WERI-Rb-1 (cell line): ENCODE measurements at places on chromosomes 3 and 15.
A peak's percentile ranks its signal among the peaks of the same experiment; 100 is the strongest.

DNA sequence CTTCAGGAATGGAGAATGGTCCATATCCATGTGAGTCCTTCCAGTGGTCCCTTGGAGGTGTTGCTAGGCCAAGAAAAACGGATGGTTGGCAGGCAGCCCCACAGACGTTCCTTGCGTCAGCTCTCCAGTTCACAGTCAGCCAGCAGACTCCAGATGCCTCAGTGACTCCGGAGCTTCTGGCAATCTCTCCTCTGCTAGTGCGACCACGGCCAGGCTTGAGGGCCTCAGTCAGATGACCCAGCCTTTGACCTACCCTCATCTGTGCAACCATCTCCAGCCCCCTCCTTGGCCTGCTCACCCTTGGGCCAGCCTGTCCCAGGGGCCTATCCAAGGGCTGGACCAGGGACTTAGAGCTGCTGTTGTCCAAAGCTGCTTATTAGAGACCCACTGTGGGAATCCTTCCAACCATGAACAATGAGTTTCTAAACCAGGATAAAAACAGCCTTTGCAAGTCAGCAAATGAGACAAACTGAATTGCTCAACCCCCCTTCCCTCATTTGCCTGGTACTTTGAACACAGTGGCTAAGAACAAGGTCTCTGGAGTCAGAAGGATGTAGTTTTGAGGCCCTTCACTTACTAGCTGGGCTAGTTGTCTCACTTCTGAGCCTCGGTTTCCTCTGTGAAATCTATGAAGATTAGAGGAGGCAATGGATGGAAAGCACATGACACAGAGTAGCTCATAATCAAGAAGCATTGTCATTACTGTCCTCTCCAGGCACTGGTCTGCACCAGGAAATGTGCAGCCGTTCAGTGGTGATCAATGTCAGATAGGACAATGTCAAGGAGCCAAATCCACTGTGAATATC lies 44.8 kb downstream of the ANP32A start:
- DNase-seq = no peak

GRCh38 chr15:38991701-38992100 lies 427.1 kb upstream of the RASGRP1 start:
- DNase-seq = no peak

- DNase-seq = no peak
These were observed 801 bp downstream of the ARHGAP31 start for GRCh38 chr3:119294696-119295671.

DNA sequence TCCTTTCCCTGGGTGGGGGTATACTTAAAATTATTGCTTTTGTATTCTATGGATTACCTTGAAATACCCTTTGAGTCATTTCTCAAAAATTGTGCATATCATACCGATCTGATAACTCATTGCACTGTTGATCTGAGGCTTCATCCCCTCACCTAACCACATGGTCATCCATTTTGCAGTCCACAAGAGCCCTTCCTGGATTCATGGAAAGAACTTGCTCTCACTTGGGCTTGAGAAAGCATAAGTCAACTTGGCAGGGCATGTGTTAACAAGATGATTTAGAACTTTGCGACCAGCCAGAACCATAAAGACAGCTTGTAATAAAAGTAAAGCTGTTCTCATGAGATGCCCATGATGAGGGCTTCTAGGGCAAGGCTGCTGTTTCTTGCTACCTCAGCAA lies 22.2 kb downstream of the MME start:
- no peak for DNase-seq

DNA sequence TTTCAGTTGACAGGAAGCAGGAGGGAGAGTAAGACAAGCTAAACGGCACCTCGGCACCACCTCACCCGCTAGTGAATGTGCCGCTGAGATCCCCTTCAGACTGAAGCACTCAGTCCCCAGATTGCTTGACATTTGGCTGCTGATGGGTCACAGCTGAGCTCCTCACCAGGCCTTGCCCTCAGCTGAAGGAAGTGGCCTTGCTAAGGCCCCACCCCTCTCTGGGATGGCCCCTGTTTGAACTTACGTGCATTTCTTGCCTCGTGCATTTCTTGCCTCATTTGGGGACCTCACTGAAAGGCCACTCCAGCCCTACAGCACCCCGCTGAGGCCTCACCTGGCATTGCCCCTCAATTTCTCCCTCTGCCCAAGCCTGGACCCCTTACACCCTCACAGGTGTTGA lies 39.8 kb downstream of the EOGT start:
- peak; percentile 9 for DNase-seq

DNA sequence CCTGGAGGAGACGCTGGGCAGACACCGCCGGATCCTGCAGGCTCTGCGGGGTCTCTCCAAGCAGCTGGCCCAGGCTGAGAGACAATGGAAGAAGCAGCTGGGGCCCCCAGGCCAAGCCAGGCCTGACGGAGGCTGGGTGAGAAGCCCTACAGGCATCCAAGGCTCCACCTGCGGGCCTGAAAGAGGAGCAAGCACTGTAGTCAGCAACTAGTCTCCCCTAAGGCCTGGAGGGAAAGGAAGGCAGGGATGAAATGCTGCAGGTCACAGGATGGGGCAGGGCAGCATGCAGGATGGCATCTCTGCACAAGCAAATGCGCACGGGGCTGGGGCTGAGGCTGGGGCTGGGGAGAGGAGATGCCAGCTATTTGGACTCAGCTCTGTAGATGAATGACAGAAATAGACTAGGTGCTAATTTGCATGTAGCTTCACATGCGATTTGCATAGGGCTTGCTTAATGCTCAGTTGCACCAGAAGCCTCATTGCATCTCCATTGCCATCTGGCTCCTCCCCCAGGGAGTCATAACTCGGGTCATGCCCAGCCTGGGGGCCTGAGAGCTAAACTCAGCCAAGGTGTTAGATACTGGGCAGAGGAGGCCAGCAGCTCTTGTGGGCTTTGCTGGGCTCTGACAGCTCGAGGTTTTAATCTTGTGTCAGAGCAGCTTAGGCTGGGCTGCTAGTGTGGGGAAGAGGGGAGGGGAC lies 5.2 kb upstream of the CPLX3 start:
- DNase-seq = peak; percentile 94

DNA sequence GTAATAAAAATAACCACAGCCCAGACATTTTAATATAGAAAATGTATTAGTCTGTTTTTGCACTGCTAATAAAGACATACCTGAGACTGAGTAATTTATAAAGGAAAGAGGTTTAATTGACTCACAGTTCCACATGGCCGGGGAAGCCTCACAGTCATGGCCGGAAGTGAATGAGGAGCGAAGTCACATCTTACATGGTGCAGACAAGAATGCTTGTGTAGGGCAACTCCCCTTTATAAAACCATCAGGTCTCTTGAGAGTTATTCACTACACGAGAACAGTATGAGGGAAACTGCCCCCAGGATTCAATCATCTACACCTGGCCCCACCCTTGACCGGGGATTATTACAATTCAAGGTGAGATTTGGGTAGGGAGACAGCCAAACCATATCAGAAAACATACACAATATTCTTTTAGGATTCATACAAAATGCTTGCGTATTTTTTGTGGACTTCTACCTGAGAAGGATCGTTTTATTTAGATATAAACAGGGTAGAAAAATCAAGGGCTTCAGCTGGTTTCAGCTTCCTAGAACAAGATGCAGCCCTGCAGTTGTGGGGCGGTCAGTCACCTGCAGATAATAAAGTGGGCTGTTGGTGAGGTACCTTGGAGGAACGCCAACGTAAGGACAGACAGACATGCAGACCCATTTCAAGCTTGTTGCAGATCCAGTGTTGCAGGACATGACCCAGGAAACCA lies 101.9 kb downstream of the TNIK start:
- DNase-seq = no peak
